Omental fat pad (tissue), 4 donors: ENCODE measurements at places on chromosomes 6 and 20.

GRCh38 chr20:39532205-39532604, 570.1 kb downstream of the DHX35 start:
- DNase-seq = no peak

DNA sequence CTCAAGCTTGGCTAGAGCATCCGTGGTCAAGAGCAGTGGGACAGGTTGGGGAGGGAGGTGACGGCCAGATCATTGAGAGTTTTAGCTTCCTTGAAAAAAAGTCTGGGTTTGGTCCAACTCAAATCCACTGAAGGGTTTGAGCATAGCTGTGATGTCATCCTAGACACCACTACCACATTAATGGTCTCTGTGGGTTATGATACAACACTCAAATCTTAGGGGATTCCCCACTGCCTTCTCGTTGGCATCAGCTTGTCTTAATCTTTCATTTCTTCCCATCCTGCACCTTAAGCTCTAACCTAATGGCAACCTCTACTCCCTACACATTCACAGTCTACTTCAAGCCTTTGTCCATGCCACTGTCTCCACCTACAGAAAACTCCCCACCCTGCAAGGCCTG, 77.3 kb downstream of the BMP6 start:
- no peak for DNase-seq

GRCh38 chr6:22966691-22967422, 397.5 kb downstream of the HDGFL1 start:
- no peak for DNase-seq

GRCh38 chr6:168704678-168705077, 263.7 kb downstream of the SMOC2 start:
- no peak for DNase-seq

GRCh38 chr6:106084989-106085691, 996 bp upstream of the PRDM1 start:
- DNase-seq = no peak

GRCh38 chr20:63772781-63773518, 33.4 kb downstream of the SLC2A4RG start:
- no peak for DNase-seq

GRCh38 chr6:149130508-149130907, 187.0 kb upstream of the TAB2 start:
- no peak for DNase-seq
